Activated T-helper 2 cell treated with anti-CD3 and anti-CD28 coated beads, Interferon-gamma antibody, Interleukin-2, Interleukin-4, amounts not matched to agents 10 μg/mL and 5 μg/mL and 100 μg/mL, durations not matched to agents 14 hours and 24 hours and 36 hours (primary cell): ENCODE measurements at places on chromosomes 1 and 21. TPM values are rescaled to one million over a fixed set of nuclear protein-coding genes. Genes with fewer than 3 reads are reported as not detected.
A peak's percentile ranks its signal among the peaks of the same experiment; 100 is the strongest.

Gene DIO1
- not detected in 2 replicates for total RNA-seq

GRCh38 chr1:10980841-10981727 lies 31.4 kb upstream of the TARDBP start:
- no peak overlapping the region for H3K4me3 ChIP-seq
- H3K36me3 ChIP-seq: no peaks in the 10 kb centered on the region
- no peak for DNase-seq
- peaks cover 24% of the 10 kb centered on the region for H3K27me3 ChIP-seq
- H3K4me1 ChIP-seq: peaks cover 7% of the 10 kb centered on the region

- H3K27ac ChIP-seq: no peak overlapping the region
- H3K4me1 ChIP-seq: peaks cover 32% of the 10 kb centered on the region
- H3K36me3 ChIP-seq: peaks cover 7% of the 10 kb centered on the region
- DNase-seq: no peak
These were observed 1.3 kb downstream of the TACSTD2 start for GRCh38 chr1:58575551-58576324.

- no peak for DNase-seq
- H3K27me3 ChIP-seq: peaks cover 10% of the 10 kb centered on the region
- H3K36me3 ChIP-seq: no peaks in the 10 kb centered on the region
- no peaks in the 10 kb centered on the region for H3K4me1 ChIP-seq
- H3K27ac ChIP-seq: no peak overlapping the region
These were observed 45.2 kb downstream of the EDN2 start for GRCh38 chr1:41439234-41439633.

DNA sequence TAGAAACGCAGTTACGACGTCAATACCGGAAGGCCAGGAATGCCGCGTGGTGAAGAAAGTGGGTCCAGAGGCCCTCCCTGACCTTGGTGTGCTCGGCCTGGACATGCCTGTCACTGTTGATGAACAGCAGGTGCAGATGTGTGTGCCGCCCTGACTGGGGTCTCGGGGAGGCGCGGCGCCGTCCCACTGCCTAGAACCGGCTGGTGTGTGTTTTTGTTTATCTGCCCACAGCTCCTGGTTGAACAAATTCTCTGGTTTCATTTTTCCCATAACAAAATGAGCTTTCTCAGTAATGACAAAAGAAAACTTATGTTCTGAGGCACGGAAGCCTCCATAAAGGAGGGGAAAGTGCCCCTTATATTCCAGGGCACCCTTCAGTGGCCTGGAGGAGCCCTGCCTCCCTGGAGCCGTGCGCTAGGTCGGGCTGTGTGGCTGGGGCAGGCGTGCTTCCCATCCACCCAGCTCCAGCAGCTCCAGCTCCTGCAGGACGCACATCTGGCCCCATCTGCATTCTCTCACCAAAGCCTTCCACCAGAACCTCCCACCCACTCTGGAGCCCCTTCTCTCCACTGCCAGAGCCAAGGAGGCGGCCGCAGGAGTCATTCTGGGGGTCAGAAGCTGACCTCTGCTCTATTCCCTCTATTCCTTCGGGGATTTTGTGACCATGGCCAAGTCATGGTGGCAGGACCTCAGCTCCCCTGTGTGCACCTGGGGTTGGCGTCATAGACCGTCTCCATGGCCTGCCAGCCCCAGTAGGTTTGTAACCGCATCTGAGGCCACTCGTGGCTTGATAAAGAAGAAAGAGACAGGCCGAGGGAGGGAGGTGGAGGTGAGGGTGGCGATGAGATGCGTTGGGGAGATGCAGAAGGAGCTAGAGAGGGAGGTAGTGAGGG lies 20.1 kb upstream of the COL18A1 start:
- no peaks in the 10 kb centered on the region for H3K4me1 ChIP-seq
- H3K27ac ChIP-seq: no peak overlapping the region
- no peak for DNase-seq
- H3K4me3 ChIP-seq: no peak overlapping the region

GRCh38 chr1:25814549-25815087 lies 5.1 kb upstream of the MTFR1L start:
- DNase-seq: no peak
- no peak overlapping the region for H3K4me3 ChIP-seq
- no peaks in the 10 kb centered on the region for H3K27me3 ChIP-seq
- H3K27ac ChIP-seq: no peak overlapping the region
- no peaks in the 10 kb centered on the region for H3K36me3 ChIP-seq

Gene LMOD1
- not detected in 2 replicates for total RNA-seq

DNA sequence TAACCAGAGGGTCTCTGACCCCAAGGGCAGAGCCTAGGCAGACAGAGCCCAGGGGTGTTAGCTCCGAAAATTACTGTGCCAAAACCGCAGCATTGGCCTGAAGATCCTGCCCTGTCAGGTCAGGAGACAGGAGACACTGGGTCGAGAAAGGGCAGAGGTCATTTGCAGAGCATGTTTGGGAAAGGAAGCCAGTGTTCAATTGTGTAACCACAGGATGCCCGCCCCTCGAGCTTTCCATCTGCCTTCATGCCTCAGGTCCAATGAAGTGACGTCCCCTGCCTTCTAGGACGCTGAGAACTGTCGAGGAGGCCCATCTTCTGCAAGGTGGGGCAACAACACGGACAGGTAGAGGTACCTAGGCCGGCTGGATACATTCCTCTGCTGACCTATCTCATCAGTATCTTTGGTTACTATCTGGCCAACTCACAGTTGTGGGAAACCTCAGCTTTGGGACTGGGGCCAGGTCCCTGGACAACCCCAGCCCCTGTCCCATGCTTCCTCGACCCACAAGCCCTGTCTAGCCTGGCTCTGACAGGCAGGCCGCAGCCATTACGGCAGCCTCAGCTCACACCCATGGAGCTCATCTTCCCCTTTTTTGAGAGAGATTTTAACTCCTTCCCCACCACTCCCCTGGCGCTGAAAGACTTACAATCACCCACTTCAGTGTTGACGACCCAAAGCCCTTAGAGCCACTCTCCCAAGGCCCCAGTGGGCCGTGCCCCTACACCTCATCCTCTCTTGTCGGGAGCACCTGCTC lies 1.3 kb downstream of the ARL8A start:
- H3K4me3 ChIP-seq: peak overlapping the region; percentile 91
- peaks cover 25% of the 10 kb centered on the region for H3K4me1 ChIP-seq
- no peak for DNase-seq
- peak overlapping the region; percentile 92 for H3K27ac ChIP-seq

DNA sequence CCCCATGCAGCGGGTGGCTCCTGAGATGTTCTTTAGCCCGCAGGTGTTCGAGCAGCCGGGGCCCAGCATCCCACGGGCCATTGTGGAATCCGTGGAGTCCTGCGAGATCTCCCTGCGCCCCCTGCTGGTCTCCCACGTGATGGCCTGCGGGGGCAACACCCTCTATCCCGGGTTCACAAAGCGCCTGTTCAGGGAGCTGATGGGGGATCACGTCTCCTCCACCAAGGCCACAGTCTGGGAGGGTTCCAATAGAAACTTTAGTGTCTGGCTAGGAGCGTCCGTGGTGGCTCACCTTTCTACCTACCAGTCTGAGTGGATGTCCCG lies 71.0 kb downstream of the ACTL8 start:
- no peak overlapping the region for H3K27ac ChIP-seq
- no peaks in the 10 kb centered on the region for H3K36me3 ChIP-seq
- H3K4me3 ChIP-seq: no peak overlapping the region
- DNase-seq: no peak

Gene CHIT1
- 0.09 and 0.34 TPM in 2 replicates for total RNA-seq

DNA sequence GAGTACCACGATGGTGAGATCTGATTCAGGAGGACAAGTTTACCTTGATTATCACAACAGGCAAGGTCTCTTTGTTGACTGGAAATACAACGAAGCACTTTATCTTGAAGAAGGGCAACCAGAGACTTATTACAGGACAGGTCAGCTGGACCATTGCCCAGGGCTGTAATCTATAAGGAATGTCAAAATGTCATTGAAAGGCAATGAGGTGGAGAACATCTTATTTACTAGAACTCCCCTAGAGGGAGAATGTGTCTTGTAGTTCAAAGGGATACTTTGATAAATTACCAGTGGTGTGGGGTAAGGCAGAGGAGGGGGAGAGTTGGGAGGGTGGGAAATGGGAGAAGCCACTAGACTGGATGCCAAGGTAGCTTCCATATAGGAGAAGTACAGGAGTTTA lies 212.3 kb downstream of the NCAM2 start:
- H3K27ac ChIP-seq: no peak overlapping the region
- H3K36me3 ChIP-seq: no peaks in the 10 kb centered on the region
- H3K27me3 ChIP-seq: peaks cover 6% of the 10 kb centered on the region

GRCh38 chr1:85406887-85407533 lies 57.9 kb downstream of the DDAH1 start:
- H3K27ac ChIP-seq: no peak overlapping the region
- no peak overlapping the region for H3K4me3 ChIP-seq
- H3K36me3 ChIP-seq: no peaks in the 10 kb centered on the region
- H3K4me1 ChIP-seq: no peaks in the 10 kb centered on the region
- DNase-seq: no peak

Gene DDX20
- total RNA-seq: 18.6 and 20.0 TPM in 2 replicates

GRCh38 chr1:94697839-94698238 lies 122.3 kb upstream of the SLC44A3 start:
- H3K36me3 ChIP-seq: no peaks in the 10 kb centered on the region
- peaks cover 27% of the 10 kb centered on the region for H3K27me3 ChIP-seq

GRCh38 chr21:44999972-45000636 lies 60.3 kb downstream of the SLX9 start:
- H3K36me3 ChIP-seq: no peaks in the 10 kb centered on the region
- no peaks in the 10 kb centered on the region for H3K27me3 ChIP-seq
- no peak overlapping the region for H3K27ac ChIP-seq
- DNase-seq: no peak

- H3K36me3 ChIP-seq: no peaks in the 10 kb centered on the region
- H3K4me1 ChIP-seq: no peaks in the 10 kb centered on the region
- H3K4me3 ChIP-seq: no peak overlapping the region
- peaks cover 5% of the 10 kb centered on the region for H3K27me3 ChIP-seq
- no peak overlapping the region for H3K27ac ChIP-seq
These were observed 13.0 kb upstream of the LDLRAP1 start for GRCh38 chr1:25530186-25531081.

Gene LCE6A
- total RNA-seq: not detected in 2 replicates

GRCh38 chr1:12435639-12436344 lies 182.2 kb downstream of the DHRS3 start:
- H3K27ac ChIP-seq: peak overlapping the region; percentile 84
- peaks cover 74% of the 10 kb centered on the region for H3K4me1 ChIP-seq
- peaks cover 49% of the 10 kb centered on the region for H3K36me3 ChIP-seq
- peak overlapping the region; percentile 56 for H3K4me3 ChIP-seq

Gene CFAP107
- not detected in 2 replicates for total RNA-seq

DNA sequence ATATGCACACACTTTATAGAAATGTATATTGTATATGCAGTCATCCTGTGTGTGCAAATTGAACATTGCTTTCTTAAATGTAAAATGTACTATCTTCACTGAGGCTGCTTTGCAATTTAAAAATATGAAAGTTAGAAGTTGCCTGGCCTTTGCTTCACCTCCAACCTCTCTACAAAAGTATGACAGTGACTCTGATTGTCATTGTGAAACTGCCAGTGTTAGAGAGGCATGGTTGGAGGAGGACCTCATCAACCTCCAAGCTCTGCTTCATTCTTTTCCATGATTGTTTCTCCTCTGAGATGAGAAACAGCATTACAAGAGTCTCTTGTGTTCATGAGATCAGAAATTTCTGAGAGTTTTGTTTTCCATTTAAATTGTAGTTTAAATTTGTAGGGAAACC lies 185.5 kb downstream of the ZC3H11B start:
- H3K27me3 ChIP-seq: no peaks in the 10 kb centered on the region
- no peak for DNase-seq

DNA sequence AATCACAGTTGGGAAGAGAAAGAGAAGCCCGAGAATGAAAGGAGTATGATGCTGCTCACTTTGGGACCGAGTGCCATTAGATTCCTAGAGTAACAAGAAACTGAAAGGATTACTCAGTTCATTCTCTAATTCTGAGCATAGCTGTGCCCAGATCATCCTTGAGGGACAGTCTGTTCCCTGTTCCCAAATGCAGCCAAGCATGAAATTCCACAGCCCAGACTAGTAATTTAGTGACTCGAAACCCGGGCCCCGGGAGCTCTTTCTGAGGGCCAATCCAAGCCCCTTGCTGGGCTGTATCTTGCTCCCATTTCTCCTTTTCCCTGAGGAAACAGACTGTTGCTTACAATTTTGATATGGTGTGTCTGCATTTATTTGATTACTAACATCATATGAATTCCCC lies 30.0 kb upstream of the ETS2 start:
- H3K36me3 ChIP-seq: peaks cover 6% of the 10 kb centered on the region
- H3K27ac ChIP-seq: no peak overlapping the region
- peaks cover 58% of the 10 kb centered on the region for H3K4me1 ChIP-seq
- H3K27me3 ChIP-seq: no peaks in the 10 kb centered on the region
- no peak overlapping the region for H3K4me3 ChIP-seq

DNA sequence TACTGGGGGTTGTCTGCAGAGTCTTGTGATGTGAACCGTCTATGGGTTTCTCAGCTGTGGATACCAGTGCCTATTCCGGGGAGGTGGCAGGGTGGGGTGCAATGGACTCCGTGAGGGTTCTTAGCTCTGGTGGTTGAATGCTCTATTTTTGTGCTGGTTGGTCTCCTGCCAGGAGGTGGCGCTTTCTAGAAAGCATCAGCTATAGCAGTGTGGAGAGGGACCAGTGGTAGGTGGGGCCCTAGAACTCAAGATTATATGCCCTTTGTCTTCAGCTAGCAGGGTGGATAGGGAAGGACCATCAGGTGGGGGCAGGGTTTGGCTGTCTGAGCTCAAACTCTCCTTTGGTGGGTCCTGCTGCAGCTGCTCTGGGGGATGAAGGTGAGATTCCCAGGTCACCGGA lies 127.3 kb upstream of the PLD5 start:
- no peaks in the 10 kb centered on the region for H3K27me3 ChIP-seq
- DNase-seq: no peak
- no peak overlapping the region for H3K4me3 ChIP-seq
- no peaks in the 10 kb centered on the region for H3K4me1 ChIP-seq

GRCh38 chr1:43639976-43640794 lies 9.8 kb upstream of the KDM4A start:
- H3K27me3 ChIP-seq: peaks cover 16% of the 10 kb centered on the region
- H3K4me1 ChIP-seq: no peaks in the 10 kb centered on the region
- H3K4me3 ChIP-seq: no peak overlapping the region
- no peak overlapping the region for H3K27ac ChIP-seq
- no peak for DNase-seq

- no peaks in the 10 kb centered on the region for H3K27me3 ChIP-seq
- H3K36me3 ChIP-seq: no peaks in the 10 kb centered on the region
- H3K4me1 ChIP-seq: no peaks in the 10 kb centered on the region
- no peak overlapping the region for H3K27ac ChIP-seq
- DNase-seq: no peak
These were observed 132.7 kb upstream of the FOXD3 start for GRCh38 chr1:63189677-63190076.

DNA sequence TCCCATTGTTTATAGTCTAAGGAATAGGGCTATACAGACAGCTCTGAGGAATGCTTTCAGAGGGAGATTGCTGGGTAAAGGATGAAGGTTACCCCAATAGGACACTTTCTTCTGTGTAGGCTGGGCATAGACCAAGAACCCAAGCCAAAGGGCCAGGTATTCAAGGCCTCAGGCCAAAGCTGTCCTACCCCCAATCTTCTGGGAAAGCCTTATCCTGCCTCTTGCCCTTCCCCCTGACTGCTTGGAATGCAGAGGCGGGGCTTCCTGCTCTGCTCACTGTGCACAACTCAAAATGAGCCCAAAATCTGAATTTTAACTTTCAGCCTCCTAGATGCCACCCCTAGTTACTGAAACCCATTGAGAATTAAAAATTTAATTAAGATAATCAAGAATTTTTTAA lies 2.2 kb downstream of the OR10Z1 start:
- no peak for DNase-seq
- no peak overlapping the region for H3K27ac ChIP-seq
- no peaks in the 10 kb centered on the region for H3K36me3 ChIP-seq
- peaks cover 6% of the 10 kb centered on the region for H3K27me3 ChIP-seq
- H3K4me1 ChIP-seq: no peaks in the 10 kb centered on the region

- H3K27ac ChIP-seq: peak overlapping the region; percentile 58
- H3K27me3 ChIP-seq: no peaks in the 10 kb centered on the region
- peaks cover 24% of the 10 kb centered on the region for H3K4me1 ChIP-seq
- DNase-seq: no peak
- H3K36me3 ChIP-seq: peaks cover 68% of the 10 kb centered on the region
- H3K4me3 ChIP-seq: no peak overlapping the region
These were observed 27.9 kb downstream of the TNFRSF1B start for GRCh38 chr1:12194666-12195216.
